ENCODE measurements at places on chromosomes 2 and 18. TPM values are rescaled to one million over a fixed set of nuclear protein-coding genes. Genes with fewer than 3 reads are reported as not detected.

Gene CAVIN2
- 198 TPM for total RNA-seq

Gene MIB1
- 21.0 TPM for total RNA-seq

Gene TLX2
- total RNA-seq = not detected

Gene GALNT13
- total RNA-seq = 4.1 TPM

Gene CACNB4
- total RNA-seq = 21.0 TPM

Gene SOCS6
- 21.9 TPM for total RNA-seq

Gene POTEC
- total RNA-seq = not detected

Gene C1QL2
- not detected for total RNA-seq

GRCh38 chr2:46309052-46309953, 12.1 kb downstream of the EPAS1 start:
- no peak for DNase-seq

GRCh38 chr2:129863350-129863749, 116.1 kb upstream of the RAB6C start:
- no peak for DNase-seq

GRCh38 chr2:9547262-9547991, 8.2 kb downstream of the ADAM17 start:
- DNase-seq = no peak

DNA sequence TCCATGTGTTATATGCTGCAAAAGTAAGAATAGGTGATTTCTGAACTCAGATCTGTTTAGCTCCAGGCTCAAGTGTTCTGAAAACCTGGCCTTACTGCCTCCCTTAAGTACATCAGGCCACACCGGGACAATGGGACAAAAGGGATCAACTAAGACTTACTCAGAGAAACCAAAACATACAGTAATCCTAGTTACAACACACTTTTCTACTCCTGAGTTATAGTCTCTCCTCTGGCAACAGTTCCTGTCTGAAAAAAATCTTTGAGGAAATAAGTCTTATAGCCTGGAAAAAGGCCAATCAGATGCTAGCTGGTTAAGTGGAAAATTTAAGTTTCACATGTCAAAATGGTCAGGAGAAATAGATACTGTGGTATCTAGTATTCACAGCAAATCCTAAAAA, 5.6 kb downstream of the METTL5 start:
- no peak for DNase-seq

GRCh38 chr18:48580782-48581181, 42.0 kb downstream of the CTIF start:
- no peak for DNase-seq

GRCh38 chr2:227774011-227774624, 28.4 kb downstream of the SCYGR8 start:
- peak; percentile 33 for DNase-seq

Data from upper lobe of left lung (tissue), 6 donors.